ENCODE measurements at places on chromosomes 11 and 22.

- no peak for DNase-seq
Measured at GRCh38 chr11:60756307-60757032, at the start of gene MS4A15. TSS of gene MS4A15 (plus strand) at chr11:60756867. CDS start at chr11:60763734, 6,867 bp downstream.

- DNase-seq = no peak
Measured at GRCh38 chr22:30186510-30186909, 60.0 kb downstream of the LIF start.

DNA sequence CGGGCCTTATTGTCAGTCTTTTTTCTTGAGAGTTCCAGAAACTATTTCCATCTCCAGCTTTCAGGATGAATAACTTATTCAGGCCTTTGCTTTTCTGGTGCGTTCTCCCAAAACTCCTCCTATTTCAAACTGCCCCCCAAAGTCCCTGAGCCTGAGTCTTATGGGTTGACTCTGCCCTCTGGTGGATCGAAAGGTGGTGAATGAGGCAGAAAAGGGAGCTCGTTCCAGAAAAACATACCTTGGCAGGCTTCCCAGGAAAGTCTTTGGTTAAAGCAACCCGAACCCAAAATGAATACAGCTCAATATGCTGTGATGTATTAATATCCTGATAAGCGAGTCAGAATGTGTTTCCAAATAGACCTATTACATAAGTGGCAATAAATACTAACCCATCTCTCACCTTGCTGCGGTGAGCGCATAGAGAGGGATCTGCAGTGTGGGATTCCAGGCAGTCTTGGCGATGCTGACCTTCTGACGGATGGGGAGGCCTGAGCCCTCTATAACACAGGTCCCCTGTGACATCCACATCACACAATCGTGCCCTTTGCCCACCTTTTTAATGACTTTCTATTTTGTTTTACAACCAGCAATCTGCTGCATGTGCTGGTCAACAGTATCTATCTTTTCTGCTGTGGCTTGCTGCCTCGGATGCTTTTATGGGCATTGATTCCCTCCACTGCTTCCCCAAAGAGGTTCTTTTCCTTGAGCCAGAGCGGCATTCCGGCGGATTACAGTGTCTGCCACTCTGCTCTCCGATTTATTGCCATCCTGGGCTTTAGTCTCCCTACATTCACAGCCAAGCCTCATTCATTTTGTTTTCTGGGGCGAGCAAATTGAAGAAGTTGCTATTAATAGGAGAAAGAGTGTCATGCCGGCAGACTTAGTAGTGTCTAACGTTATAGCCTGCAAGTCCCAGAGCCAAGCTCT is 756.8 kb downstream of the NTM start:
- DNase-seq = no peak

DNA sequence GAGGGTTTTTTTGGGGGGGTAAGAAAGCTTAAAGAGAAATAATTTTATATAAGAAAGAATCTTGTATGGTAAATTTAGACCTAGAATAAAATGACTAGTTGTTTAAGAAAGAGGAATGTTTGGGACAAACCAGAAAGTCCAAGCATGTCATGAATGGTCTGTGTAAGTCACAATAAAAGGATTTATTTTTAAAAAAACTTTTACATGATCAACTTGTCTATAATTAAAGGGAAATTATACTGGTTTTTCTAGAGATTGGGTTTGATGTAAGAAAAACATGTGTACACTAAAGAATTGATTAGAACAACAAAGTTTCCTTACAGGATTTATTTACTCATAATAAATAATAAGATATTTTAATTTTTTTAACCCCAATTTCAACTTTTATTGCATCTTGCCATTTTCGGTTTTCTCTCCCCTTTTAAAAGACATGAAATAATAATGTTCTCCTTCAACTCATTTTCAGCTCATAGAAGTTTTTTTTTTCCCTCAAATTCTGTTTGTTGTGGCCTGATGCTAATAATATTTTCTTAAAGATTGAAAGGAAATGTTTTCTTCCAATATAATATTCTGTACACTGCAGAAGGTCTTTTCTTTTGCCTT is 35.4 kb upstream of the INCENP start:
- DNase-seq = no peak

Measured in GM12892 (cell line).